ENCODE measurements at places on chromosomes 11 and 22. TPM values are rescaled to one million over a fixed set of nuclear protein-coding genes. Genes with fewer than 3 reads are reported as not detected.

- DNase-seq: no peak
Measured at GRCh38 chr11:490186-490929, 16.7 kb downstream of the RNH1 start.

The SCARF2 gene
- 0.74 TPM for total RNA-seq

DNA sequence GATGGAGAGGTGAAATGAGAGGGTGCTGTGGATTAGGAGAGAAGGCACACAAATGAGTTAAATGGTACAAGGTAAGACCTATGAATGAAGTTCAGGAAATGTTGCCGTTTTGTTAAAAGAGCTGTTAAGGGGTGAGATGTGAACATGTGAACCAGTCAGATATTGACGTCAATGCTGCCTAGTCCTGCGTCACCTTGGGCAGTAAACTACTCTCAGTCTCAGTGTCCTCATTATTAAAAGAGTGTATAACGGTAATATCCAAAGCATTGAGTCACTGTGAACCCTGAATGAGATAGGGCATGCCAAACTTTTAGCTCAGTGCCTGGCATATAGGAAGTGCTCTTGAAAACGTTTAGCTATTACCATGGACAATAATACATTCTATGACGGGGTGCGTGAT is 32.4 kb upstream of the SORL1-AS1 start:
- no peak for DNase-seq

DNA sequence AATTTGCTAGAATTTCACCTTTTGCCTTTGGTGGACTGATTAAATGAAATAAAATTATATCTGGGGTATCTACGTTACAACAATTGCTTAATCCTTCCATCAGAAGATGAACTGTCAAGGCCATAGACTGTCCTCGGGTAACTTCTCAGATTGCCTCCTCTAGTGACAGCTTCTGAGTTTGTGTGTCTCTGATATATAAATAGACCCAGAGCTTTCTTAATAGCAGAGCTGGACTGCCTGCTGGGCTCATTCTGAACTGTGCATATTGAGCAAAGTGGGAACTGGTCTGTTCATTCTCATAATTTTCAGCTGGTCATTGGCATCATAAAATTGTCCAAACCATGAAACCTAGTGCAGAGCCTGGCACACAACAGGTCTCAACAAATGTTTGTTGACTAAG is 99.1 kb upstream of the GRAMD1B start:
- no peak for DNase-seq

DNA sequence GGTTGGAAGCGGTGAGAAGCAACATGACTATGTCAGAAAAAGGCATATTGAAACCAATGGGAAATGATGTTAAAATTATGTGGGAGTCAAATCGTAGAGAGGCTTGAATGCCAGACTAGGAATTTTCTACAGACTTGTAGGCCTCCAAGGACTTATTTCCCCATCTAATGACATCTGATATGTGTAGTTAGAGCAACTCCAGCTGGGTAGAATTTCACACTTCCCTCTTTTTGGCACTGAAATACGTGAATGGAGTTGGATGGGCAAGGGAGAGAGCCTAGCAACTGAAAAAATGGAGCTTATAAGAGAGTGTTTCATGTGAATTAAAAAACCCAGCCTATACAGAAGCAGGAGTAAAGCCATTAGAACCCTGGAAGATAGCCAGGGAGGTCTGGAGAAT is 304.2 kb downstream of the INSC start:
- no peak for DNase-seq

DNA sequence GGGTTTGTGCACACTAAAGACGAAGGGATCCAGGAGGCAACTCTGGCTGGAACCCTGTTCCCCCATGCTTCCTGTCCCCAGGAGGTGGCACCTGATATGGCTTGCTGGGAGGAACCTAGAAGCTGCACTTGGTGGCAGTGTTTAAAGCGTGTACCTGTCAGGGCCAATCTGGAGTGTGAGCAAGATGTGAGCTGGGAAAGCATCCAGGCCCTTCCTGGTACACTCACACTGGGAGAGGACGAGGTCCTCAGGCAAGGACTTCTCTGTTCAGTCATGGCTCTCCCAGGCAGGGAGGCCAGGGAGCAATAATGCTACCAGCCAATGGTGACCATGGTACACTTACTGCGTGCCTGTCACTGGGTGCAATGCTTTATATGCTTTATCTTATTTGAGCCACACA is 130.7 kb upstream of the NECTIN1 start:
- DNase-seq: no peak

- no peak for DNase-seq
Measured at GRCh38 chr11:121512468-121513465, 60.0 kb upstream of the SORL1-AS1 start.

The RAG2 gene
- not detected for total RNA-seq

DNA sequence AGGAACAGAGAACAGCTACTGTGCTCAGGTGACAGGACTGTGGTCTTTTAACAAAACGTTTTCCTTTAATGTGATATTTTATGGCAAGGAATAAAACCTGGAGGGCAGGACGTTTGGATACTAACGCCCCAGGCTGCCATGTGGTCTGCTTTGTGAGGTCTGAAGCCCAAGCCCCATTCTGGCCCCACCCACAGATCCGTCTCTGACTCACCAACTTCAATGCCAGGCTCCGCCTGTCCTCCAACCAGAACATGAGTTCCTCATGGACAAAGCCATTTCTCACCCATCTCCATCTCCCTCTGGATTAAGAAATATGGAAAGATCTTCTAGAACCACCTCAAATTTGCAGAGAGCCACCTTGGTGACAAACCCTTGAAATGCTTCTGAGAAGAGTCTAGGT is 148.8 kb downstream of the CRYBB2 start:
- no peak for DNase-seq

The CFAP300 gene
- total RNA-seq: not detected

DNA sequence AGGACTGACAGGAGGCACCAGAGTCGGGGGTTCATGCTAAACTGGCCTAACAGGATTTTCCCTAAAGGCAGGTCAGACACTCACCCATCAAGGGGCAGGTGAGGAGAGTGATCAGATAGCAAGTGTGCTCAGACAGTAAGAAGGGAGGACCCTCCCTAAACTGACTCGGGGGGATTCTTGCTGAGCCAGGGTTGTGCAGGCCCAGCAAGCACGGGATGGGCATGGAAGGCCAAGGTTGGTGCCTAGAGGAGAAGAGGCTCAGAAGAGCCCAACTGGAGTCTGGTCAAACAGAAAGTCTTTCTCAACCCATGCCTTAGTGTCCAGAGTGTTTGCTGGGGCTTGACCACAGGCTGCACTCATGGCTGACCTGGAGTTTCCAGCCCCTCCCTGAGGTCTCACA is 6.2 kb upstream of the APOL1 start:
- DNase-seq: no peak

The TRMT112 gene
- 220 TPM for total RNA-seq

DNA sequence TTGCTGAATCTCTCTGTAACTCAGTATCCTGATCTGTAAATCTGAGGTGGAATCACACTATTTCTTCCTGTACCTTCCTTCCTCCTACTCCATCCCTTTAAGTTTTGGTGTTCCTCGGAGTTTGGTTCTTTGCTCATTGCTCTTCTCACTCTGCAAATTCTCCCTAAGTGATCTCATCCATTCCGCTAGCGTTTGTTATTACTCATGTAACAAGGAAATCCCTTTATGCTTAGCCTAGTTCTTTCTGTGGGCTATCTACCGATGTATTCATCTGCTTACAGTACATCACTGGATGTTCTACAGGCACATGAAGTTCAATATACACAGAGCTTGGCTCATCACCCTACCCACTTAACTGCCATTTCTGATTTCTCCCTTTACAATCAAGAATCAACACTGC is 1.6 kb upstream of the CEP295 start:
- no peak for DNase-seq

GRCh38 chr22:19090586-19091127 is 31.6 kb downstream of the DGCR2 start:
- DNase-seq: no peak

GRCh38 chr22:29145321-29146072 is 60.2 kb upstream of the EMID1 start:
- DNase-seq: no peak

- no peak for DNase-seq
Measured at GRCh38 chr11:114259124-114259526, 37.1 kb upstream of the NNMT start.

- no peak for DNase-seq
Measured at GRCh38 chr22:49632199-49633009, 195.3 kb downstream of the BRD1 start.

Measured in GM12878 (cell line).